ENCODE measurements at places on chromosomes 6 and 20. TPM values are rescaled to one million over a fixed set of nuclear protein-coding genes. Genes with fewer than 3 reads are reported as not detected.
A peak's percentile ranks its signal among the peaks of the same experiment; 100 is the strongest.

The WFDC10B gene
- total RNA-seq, result not detected

The B3GAT2 gene
- total RNA-seq, result not detected

The RAET1G gene
- total RNA-seq, result 1.2 TPM

The CDH4 gene
- 0.23 TPM for total RNA-seq

The SEL1L2 gene
- total RNA-seq, result not detected

The LY86 gene
- 13.8 TPM for total RNA-seq

- H3K4me1 ChIP-seq, result no peaks in the 10 kb centered on the region
- no peak overlapping the region for H3K27ac ChIP-seq
- DNase-seq, result no peak
Measured at GRCh38 chr6:125110056-125110455, 43.5 kb upstream of the TPD52L1 start.

DNA sequence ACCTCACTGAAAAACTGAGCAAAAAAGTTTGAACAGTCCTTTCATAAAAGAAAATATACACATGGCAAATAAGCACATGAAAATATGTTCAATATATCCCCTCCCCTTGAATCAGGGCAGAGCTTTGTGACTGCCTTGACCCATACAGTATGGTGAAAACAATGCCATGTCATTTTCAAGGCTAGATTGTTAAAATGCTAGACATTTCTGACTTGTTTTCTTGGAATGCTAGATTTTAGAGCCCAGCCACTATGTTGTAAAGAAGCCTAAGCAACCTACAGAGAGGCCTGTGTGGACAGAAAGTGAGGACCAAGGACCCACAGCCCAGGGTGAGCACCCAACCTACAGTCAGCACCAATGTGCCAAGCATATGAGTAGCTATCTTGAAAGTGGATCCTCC, 17.1 kb upstream of the ASF1A start:
- peaks cover 16% of the 10 kb centered on the region for H3K4me1 ChIP-seq
- H3K27me3 ChIP-seq, result no peaks in the 10 kb centered on the region
- no peak overlapping the region for H3K27ac ChIP-seq
- no peaks in the 10 kb centered on the region for H3K36me3 ChIP-seq

- no peak overlapping the region for H3K4me3 ChIP-seq
- H3K27ac ChIP-seq, result peak overlapping the region; percentile 36
- H3K36me3 ChIP-seq, result no peaks in the 10 kb centered on the region
Measured at GRCh38 chr6:34273242-34273805, 24.5 kb upstream of the SMIM29 start.

- no peak overlapping the region for H3K27ac ChIP-seq
- no peak overlapping the region for H3K4me3 ChIP-seq
- no peak for DNase-seq
- H3K27me3 ChIP-seq, result peaks cover 11% of the 10 kb centered on the region
- H3K4me1 ChIP-seq, result peaks cover 10% of the 10 kb centered on the region
Measured at GRCh38 chr20:3245156-3245555, 6.2 kb upstream of the SLC4A11 start.

DNA sequence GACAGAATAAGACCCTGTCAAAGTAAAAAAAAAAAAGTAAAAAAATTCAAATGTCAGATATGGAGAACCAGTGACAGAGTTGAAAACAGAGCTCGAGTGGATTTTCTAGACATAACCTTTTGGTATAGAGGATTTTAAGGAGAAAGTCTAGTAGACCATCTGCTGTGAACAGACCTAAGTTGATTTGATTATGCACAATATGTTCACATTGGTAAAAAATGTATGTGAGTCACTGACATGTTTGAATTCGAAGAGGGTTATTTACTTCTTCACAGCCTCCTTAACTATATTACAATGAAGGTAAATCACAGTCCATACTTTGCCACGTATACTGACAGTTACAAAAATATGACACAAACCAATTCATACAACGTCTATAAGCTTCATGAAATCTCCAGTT, 7.4 kb downstream of the TINAG start:
- H3K27ac ChIP-seq, result no peak overlapping the region
- no peaks in the 10 kb centered on the region for H3K4me1 ChIP-seq
- no peaks in the 10 kb centered on the region for H3K36me3 ChIP-seq
- DNase-seq, result no peak
- no peak overlapping the region for H3K4me3 ChIP-seq

DNA sequence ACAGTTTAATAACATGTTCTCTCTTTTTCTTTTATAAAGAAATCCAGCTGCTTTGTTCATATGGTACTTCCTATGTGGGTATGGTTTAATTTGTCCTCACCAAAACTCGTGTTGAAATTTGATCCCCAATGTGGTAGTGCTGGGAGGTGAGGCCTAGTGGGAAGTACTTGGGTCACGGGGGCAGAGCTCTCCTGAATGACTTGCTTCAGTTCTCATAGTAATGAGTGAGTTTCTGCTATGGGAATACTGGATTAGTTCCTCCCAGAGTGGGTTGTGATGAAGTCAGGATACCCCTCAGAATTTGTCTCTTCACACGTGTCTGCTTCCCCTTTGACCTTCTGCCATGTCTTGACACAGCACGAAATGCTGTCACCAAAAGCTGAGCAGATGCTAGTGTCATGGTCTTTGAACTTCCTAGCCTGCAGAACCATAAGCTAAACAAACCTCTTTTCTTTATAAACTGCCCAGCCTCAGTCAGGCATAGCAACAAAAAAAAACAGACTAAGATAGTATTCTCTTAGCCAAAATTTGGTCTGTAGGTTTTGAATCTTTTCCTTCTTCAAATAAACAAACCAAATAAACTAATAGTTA, 87.8 kb upstream of the HS3ST5 start:
- DNase-seq, result no peak
- H3K27ac ChIP-seq, result no peak overlapping the region
- no peaks in the 10 kb centered on the region for H3K27me3 ChIP-seq
- no peaks in the 10 kb centered on the region for H3K4me1 ChIP-seq
- no peaks in the 10 kb centered on the region for H3K36me3 ChIP-seq

GRCh38 chr20:31664696-31665354, 27.1 kb downstream of the COX4I2 start:
- peaks cover 76% of the 10 kb centered on the region for H3K4me1 ChIP-seq
- H3K27ac ChIP-seq, result peak overlapping the region; percentile 78
- peaks cover 30% of the 10 kb centered on the region for H3K36me3 ChIP-seq
- DNase-seq, result no peak
- no peaks in the 10 kb centered on the region for H3K27me3 ChIP-seq
- no peak overlapping the region for H3K4me3 ChIP-seq

GRCh38 chr20:44336086-44336485, 757 bp upstream of the R3HDML start:
- H3K27me3 ChIP-seq, result peaks cover 17% of the 10 kb centered on the region
- peak; percentile 26 for DNase-seq
- no peaks in the 10 kb centered on the region for H3K36me3 ChIP-seq
- H3K4me1 ChIP-seq, result no peaks in the 10 kb centered on the region

- DNase-seq, result no peak
- no peaks in the 10 kb centered on the region for H3K36me3 ChIP-seq
- H3K27ac ChIP-seq, result no peak overlapping the region
- H3K27me3 ChIP-seq, result no peaks in the 10 kb centered on the region
Measured at GRCh38 chr6:128492386-128492785, 28.0 kb downstream of the PTPRK start.

GRCh38 chr6:29602564-29603361, 17.8 kb downstream of the OR2H2 start:
- no peaks in the 10 kb centered on the region for H3K4me1 ChIP-seq
- H3K27ac ChIP-seq, result no peak overlapping the region
- H3K4me3 ChIP-seq, result no peak overlapping the region
- no peak for DNase-seq
- no peaks in the 10 kb centered on the region for H3K27me3 ChIP-seq
